EH (cell line): ENCODE measurements at places on chromosomes 6 and 20.
A peak's percentile ranks its signal among the peaks of the same experiment; 100 is the strongest.

- no peak for DNase-seq
Measured at GRCh38 chr6:47353871-47354270, 44.2 kb upstream of the TNFRSF21 start.

- no peak for DNase-seq
Measured at GRCh38 chr6:149130508-149130907, 187.0 kb upstream of the TAB2 start.

DNA sequence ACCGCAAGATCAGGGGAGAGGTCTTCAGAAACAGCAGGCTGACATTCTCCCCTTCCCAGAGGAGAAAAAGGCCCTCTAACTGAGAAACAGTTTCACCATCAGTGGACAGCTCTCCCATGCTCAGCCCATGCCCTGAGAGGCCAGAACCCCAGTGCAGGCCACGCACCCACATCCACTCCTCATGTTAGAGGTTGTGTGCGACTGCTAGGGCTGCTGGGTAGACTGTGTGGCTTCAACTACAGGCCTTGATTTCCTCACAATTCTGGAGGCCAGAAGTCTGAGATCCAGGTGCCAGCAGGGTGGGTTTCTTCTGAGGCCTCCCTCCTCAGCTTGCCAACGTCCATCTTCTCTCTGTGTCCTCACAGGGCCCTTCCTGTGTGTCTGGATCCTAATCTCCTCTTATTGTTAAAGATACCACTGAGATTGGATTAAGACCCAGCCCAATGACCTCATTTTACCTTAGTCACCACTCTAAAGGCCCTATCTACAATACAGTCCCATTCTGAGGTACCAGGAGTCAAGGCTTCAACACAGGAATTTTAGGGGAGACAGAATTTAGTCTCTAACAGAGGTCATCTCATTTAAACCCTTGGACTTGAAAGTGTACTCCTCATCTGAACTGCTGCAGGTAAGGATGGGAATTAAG, 67.7 kb upstream of the CD93 start:
- no peak for DNase-seq

DNA sequence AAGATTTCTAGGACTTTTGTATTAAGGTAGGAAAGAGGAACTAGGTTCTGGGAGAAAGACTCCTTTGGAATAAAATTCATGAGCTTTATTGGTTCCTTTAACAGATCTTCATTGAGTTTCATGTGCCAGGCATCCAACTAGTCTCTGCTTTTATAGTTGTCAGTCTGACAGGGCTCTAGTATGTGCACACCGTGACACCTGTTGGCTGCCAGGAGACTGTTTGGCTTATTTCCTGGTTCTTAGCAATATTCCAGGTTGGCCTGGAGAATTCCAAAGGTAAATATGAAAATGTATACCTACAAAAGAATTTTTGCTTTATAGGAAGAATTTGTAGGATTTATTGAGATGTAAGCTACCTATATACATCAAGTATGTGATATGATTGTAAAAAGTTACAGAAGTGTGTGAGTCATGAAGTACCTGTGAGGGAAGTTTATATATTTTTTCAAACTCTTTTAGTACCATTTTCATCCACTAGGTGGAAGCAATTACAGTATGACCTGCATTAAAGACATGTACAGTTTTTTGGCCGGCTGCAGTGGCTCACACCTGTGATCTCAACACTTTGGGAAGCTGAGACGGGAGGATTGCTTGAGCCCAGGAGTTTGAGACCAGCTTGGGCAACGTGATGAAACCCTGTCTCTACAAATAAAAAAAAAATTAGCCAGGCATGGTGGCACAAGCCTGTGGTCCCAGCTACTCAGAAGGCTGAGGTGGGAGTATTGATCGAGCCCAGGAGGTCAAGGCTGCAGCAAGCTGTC, 35.2 kb downstream of the NDUFAF5 start:
- peak; percentile 67 for DNase-seq

DNA sequence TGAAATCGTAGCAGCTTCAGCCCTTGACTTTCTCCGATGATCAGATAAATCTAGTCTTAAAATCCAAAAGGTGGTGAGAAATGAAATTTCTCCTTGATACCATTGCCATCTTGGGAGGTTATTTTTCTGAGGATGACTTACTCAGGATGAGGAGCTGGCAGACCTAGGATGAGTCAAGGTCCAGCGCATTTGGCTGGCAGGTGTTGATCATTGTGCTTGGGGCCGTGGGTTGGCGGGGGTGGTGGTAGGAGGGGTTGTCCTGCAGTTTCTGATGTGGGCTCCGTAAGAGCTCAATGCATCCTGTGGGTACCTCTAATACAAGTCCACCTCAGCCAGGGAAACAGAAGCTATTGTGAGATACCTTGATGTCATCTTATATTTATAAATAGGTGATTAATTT, 148.3 kb upstream of the SCGN start:
- no peak for DNase-seq

- DNase-seq, result no peak
Measured at GRCh38 chr6:100173211-100173610, 179.2 kb upstream of the MCHR2 start.

DNA sequence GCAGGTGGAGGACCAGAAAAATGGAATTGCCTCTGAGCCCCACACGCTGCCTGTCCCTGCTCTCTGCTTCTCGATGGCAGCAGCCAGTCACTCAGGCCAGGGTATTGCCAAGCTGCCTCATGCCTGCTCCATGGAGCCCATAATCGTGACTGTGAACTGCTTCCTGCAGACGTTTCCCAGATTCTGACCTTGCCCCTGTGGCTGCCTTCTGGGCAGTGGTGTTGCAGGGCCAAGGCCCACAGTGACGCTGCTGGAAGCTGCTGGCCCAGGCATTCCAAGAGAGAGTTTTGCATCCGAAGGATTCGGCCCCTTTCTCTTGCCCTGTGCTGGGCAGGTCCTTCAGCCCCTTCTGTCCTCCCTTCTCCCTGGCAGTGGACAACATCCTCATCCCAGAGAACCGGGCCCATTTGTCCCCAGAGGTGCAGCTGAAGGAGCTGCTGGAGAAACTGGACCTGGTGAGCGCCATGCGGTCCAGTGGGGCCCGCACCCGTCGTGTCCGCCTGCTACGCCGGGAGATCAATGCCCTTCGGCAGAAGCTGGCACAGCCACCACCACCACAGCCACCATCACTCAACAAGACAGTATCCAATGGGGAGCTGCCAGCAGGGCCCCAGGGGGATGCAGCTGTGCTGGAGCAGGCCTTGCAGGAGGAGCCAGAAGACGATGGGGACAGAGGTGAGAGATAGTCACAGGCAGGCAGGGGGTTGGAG, 14.5 kb downstream of the BRPF3 start:
- no peak for DNase-seq

GRCh38 chr6:124599656-124600055, 362.6 kb upstream of the RNF217 start:
- DNase-seq, result no peak

GRCh38 chr6:114344246-114344970, 1.6 kb upstream of the HS3ST5 start:
- DNase-seq, result no peak

- peak; percentile 45 for DNase-seq
Measured at GRCh38 chr6:20056350-20056992, 155.8 kb downstream of the MBOAT1 start.

GRCh38 chr6:167906899-167907298, 80.2 kb downstream of the AFDN start:
- DNase-seq, result peak; percentile 3

- peak; percentile 90 for DNase-seq
Measured at GRCh38 chr20:53940907-53941545, 129.4 kb downstream of the BCAS1 start.

- DNase-seq, result no peak
Measured at GRCh38 chr6:136411453-136412354, 122.1 kb upstream of the BCLAF1 start.

GRCh38 chr6:142378138-142378875, 76.5 kb downstream of the ADGRG6 start:
- DNase-seq, result peak; percentile 87

DNA sequence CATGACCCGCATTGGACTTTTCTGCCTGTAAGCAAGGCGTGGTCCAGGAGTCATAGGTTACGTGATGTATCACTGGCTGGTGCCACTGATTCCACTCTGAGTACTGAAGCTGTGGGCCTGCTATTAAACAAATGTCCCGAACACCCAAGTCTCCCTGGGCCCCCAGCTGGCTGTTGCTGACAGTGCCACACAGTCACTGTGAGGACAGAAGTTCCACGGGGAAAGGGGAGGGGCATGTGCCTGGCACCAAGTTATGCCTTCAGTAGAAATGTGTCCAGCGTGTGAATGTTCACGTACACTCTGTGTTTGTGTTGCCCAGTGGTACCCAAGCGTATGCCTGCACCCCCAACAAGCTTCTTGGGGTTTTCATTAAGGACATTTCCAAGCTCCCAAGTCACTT, 171.4 kb upstream of the QKI start:
- no peak for DNase-seq

- no peak for DNase-seq
Measured at GRCh38 chr20:24880356-24880755, 68.7 kb upstream of the CST7 start.

DNA sequence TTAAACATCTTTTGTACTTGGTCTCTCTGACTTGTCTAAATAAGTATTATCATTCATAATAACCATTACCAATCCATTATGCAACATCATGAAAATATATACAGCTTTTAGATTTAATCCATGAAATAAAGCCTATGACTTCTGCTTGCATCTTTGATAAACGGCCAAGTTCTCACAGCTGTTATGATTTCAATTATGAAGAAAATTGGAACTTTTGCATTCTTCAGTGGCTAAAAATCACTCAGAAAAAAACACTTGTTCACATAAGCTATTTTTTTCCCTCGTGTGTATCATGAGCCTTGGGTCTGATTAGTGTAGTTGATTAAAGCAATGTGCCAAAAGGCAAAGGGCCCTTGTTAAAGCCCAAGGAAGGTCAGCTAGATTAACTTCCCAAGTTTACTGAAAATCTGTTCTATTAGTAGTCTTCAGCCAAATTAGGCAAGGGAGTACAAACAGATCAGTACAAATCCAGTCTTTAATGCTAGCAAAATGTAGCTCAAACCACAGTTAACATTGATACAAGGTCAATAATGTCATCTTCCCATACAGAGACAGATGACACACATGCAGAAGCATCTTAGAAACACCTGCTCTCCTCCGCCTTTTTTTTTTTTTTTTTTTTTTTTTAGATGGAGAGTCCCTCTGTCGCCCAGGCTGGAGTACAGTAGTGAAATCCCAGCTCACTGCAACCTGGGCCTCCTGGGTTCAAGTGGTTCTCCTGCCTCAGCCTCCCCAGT, 69.9 kb downstream of the SGK1 start:
- no peak for DNase-seq

DNA sequence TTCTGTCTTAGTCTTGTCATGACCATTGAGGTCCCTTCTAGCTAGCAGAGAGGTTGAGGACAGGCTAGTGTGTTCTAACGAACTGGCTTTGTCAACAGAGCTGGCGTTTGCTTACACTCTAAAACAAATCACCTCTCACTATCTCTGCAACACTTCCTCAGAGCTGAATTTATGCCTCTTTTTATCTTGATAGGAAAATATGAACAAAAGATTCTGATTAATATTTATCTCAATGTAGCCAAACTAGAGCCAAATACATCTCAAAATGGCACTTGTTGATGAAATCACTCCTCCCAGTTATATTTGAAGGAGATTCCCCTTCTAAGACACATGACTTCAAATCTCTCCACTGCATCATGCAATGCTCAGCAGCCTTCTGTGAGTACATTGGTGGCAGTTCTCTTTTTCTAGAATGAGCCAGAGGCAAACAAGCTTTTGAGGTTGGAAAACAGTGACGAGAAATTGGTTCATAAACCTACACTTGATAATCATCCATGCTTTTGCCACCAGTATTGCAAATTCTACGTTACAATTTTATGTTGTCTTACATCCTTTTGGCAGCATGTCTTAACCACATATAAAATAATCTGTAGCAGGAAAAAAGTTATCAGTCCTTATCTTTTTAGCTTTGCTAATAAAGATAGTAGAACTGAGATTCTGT, 615.7 kb upstream of the CITED2 start:
- DNase-seq, result no peak

GRCh38 chr20:62560162-62560561, 82.1 kb upstream of the SLCO4A1 start:
- no peak for DNase-seq

GRCh38 chr6:64335195-64335594, 699.6 kb downstream of the PHF3 start:
- no peak for DNase-seq

DNA sequence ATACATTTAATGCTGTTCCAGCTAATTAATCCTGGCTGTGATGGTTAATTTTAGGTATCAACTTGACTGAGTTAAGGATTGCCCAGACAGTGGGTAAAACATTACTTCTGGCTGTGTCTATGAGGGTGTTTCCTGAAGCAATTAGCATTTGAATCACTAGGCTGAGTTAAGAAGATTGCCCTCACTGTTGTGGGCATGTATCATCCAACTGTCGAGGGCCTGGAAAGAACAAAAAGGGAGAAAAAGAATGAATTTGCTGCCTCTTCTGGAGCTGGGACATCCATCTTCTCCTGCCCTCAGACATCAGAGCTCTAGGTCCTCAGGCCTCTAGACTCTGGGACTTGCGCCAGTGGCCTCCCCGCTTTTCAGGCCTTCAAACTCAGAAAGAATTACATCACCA, 34.3 kb downstream of the SDHAF4 start:
- DNase-seq, result no peak

- no peak for DNase-seq
Measured at GRCh38 chr6:33000055-33000454, 9.3 kb downstream of the HLA-DOA start.

GRCh38 chr6:42520786-42521607, 42.8 kb upstream of the UBR2 start:
- DNase-seq, result peak; percentile 81

- no peak for DNase-seq
Measured at GRCh38 chr6:5638666-5639065, 368.1 kb downstream of the NRN1 start.

GRCh38 chr20:25600632-25601031, 15.3 kb upstream of the NINL start:
- DNase-seq, result peak; percentile 8

GRCh38 chr6:42952389-42952788, 8.2 kb upstream of the GNMT start:
- DNase-seq, result no peak

DNA sequence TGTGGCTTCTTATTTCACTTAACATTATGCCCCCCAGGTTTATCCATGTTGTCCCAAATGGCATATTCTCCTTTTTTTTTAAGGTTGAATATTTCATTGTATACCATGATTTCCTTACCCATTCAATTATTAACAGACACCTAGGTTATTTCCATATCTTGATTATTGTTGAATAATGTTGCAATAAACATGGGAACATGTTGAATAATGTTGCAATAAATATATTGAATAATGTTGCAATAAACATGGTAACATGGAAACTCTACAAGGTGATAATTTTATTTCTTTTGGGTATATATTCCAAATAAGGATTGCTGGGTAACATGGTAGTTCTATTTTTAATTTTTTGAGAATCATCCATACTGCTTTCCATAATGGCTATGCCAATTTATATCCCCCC, 648.1 kb downstream of the MMUT start:
- no peak for DNase-seq
